Pulmonary artery endothelial cell (primary cell): ENCODE measurements at places on chromosomes 3 and 15. TPM values are rescaled to one million over a fixed set of nuclear protein-coding genes. Genes with fewer than 3 reads are reported as not detected.

DNA sequence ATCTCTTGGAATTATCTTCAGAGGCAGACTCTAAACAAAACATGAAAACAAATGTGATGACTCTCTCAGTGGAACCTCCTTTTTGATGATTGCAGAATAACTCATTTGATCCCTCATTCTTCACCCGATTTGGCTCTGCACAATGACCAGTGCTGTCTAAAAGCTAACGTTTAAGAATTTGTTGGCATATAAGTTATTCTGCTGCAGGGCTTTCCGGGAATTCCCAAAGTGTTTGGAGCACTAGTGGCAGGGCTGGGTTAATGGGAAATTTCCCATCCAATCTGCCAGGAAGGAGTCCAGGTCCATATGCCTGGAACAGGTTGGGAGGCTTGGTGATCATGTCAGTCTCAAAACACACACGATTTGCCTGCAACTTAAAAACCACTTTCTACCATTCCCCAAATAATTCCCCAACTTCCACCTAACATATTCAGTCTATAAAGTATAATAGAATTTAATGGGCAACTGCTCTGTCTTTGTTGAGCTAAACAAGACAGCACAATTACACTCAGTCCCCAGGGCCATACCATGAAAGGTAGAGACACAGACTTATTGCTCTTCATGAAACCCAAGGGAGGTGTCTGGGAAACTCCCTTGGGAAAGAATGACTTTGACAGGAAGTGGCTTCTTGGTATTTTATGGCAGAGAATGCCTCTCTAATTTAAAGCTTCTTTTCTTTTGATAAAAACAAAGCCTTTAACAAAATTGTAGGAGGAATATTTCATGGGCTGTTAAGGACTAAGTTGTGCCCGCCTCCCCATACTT, 38.0 kb downstream of the ARRDC4 start:
- no peak for DNase-seq

- DNase-seq: no peak
These were observed 37.6 kb downstream of the GBE1 start for GRCh38 chr3:81723732-81724313.

DNA sequence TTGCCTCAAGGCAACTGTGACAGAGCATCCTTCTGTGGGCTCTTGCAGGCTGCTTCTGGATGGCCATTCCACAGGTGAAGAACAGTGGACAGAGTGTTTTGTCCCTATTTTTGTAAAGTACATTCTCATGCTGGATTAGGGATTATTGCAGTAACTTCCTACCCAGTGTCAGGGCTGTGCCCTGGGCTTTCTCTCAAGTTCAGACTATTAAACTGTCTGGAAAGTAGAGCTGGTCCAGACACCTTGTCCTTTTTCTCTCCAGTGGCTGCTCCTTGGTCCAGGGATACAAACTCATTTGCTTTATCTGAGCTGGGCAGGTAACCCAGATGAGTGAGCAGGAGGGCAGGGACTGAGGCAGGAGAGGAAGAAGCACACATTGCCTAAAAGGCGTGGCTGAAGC, 37.4 kb upstream of the AGBL1 start:
- DNase-seq: no peak

GRCh38 chr3:174325171-174325570, 534.0 kb upstream of the NAALADL2 start:
- no peak for DNase-seq

DNA sequence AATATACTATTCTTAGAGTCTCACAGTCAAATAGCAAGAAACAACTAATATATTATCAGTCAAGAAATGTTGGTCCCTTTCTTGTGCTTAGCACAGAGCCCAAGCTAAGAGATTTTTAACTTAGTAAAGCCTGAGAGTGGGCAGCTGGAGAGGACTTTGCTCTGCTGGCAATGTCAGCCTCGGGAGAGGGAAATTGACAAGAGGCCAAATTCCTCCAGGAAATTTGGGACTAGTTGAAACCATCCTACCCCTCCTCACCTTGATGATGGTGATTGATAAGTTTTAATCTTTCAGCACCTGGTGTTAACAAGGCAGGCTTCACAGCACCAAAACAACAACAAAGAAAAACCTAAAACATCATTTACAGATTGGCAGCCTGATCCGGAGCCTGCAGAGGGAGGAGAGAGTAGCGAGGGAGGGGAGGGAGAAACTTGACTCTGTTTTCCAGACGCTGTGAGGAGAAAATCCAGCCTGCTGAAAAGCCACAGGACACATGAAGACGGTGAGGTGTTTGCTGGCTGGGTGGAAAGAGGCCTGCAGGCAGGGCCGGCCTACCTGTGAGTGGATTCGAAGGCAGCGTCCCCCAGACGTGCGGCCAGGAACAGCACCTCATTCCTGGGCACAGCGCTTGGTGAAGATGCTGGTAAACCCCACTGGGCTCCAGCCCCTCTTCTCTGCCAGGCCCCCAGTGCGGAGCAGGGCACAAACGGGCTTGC, 150.9 kb downstream of the LRRC28 start:
- no peak for DNase-seq

- no peak for DNase-seq
These were observed 448.7 kb downstream of the TAFA4 start for GRCh38 chr3:68483601-68484000.

DNA sequence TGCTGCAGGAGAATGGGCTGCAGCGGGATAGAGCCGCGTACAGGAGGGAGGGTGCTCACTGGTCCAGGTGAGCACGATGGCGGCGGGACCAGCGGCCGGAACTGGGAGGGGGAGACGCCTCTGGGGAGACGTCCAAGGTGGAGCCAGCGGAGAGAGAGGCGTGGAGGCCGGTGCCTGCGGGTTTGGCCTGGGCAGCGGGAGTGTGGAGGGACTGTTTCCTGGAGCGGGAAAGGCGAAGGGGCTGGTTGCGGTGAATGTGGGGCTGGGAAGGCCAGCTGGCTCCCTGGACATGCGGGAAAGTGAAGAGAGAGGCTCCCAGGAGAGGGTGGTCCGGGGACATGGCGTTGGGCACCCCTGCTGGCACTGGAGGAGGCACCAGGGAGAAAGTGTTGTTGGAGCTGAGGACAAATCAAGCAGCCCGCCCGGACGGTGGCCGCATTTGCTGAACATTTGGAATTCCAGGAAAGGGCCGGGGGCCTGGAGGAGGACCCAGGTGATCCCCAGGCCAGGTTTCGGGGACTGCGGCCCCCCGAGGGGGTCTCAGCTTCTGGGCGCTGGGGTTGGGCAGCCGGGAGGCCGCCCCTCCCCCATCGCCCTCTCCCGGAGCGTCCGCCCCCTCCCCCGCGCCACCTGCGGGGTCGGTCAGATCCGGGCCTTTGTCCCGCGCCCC, 34.3 kb downstream of the DNAJB8 start:
- DNase-seq: no peak

GRCh38 chr3:153624310-153625030, 462.4 kb downstream of the RAP2B start:
- no peak for DNase-seq

ADAMTS17 gene
- total RNA-seq: 0.13 and 0.14 TPM in 2 replicates

ERC2 gene
- 0.53 and 1.6 TPM in 2 replicates for total RNA-seq

NDUFB5 gene
- 82.3 and 92.4 TPM in 2 replicates for total RNA-seq

CIDEC gene
- not detected in 2 replicates for total RNA-seq
